EH (cell line): ENCODE measurements at places on chromosomes 5 and 9.
A peak's percentile ranks its signal among the peaks of the same experiment; 100 is the strongest.

DNA sequence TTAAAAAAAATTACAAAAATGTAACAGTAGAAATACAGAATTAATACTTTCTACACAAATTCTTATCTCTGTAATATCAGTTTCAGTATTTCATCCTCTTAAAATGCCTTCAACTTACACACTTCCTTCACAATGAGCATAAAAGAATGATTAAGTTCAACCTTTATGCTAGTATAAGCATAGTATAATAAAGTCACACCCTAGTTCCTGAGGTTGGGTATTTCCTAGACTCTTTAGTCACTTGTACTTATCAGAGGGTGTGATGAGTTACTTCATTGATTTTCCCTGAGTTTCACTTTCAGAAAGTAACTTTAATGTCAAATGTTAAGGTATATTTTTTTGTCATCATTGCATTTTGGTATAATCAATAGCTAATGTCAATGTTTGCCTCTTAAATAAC lies 302.4 kb downstream of the PDE4D start:
- DNase-seq = no peak

- no peak for DNase-seq
Observed at GRCh38 chr5:132468656-132469379, 21.8 kb downstream of the IRF1 start.

DNA sequence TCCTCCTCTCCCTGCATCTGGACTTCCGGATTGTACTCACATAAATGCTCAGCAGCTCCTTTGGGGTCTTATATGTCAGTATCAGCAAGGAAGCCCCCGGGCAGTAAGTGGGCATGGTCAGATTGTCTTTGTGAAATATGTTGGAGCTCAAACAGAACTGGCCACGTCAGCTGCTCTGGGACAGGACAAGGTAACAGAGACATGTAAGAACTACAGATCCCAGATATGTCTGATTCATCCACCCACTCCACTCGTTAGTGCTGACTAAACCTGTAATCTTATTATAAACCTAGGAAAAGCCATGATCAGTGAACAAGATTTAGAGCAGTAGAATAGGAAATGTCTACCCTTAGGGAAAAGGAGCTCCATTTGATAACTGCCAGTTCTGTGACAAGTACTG lies 561.8 kb downstream of the CETN3 start:
- no peak for DNase-seq

DNA sequence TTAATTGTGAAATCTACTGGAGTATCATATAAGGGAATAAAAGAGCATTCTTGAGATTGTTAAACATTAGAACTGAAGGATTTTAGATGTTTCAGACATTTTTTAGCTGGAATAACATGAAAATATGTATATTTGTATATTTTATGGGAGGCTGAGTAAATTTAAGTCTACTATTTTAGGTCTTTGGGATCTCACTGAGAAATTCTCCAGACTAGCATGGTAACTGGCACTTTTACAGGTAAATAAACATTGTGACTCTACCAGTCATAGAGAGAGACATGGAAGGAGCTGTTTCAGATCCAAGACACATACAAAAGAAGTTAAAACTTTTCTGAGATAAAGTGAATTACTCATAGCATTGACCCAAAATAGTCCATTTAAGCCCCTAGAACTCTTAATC lies 59.4 kb downstream of the NDUFAF2 start:
- peak; percentile 66 for DNase-seq

- DNase-seq = no peak
Observed at GRCh38 chr5:172255444-172255843, 28.1 kb downstream of the UBTD2 start.

DNA sequence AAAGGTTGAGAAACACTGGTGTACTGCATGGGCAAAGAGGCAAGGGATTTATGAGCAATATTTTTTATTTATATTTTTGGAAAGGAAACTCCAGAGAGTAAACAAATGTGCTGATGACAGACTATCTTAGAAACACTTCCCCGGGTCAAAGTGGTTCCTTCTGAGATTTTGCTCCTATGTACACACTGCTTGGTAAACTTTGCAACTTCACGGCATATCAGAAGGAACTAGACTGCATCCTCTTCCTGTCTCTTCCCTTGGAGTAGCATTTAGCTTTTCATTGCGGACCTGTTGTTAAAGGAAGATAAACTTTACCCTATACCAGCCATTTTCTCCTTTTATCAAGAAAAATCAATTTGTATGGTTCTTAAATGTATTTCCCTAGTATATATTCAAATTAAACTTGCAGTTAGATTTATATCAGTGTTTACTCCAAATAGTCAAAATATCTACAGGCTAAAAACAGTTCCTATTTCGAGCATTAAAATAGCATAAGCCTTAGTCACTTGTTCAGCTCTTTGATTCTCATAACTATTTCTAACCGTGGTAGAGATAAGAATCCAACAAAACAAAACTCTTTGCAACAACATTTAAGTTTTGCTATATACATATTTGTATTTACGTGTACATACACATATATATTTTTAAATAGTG lies 48.0 kb upstream of the LRRC19 start:
- DNase-seq = peak; percentile 30

- peak; percentile 9 for DNase-seq
Observed at GRCh38 chr9:17088566-17088965, 46.3 kb upstream of the CNTLN start.

GRCh38 chr5:131302506-131302905 lies 38.7 kb downstream of the CDC42SE2 start:
- DNase-seq = no peak

DNA sequence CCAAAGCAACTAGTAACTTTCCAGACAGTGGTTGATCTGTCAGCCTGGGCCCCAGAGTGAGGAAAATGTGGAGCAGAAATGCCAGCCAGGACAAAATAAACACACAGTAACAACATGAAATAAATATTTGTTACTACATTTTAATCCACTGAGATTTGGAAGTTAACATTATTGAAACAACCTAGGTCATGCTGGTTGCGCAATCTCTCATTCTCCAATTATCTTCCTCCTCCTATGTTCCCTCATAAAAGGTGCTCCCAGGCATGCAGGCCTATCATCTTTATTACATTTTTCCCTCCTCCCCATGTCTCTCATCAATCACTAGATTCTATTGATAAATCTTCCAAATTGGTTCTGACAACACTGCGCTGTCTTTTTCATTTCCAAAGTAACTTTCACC lies 363.1 kb downstream of the HINT1 start:
- no peak for DNase-seq
